ENCODE measurements at places on chromosomes 13 and 19.

GRCh38 chr13:32045982-32046785, 14.6 kb downstream of the FRY start:
- DNase-seq = peak; percentile 10

GRCh38 chr13:28459911-28460310, 35.0 kb downstream of the FLT1 start:
- no peak for DNase-seq

DNA sequence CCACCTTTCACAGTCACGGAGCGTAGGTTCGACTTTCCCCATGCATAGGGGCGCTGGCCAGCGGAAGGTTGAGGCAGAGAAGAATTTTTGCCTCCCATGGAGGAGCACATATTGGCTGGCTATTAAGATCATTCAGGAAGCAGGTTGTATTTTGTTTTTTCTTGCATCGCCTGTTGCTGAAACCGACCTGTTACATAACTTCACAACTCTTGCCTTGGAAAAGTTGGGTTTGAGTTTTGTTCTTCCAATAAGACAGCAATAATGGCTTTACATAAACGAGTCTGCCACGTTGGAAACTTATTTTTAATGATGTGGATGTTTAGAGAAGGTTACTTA, 1.4 kb downstream of the UPF1 start:
- DNase-seq = no peak

DNA sequence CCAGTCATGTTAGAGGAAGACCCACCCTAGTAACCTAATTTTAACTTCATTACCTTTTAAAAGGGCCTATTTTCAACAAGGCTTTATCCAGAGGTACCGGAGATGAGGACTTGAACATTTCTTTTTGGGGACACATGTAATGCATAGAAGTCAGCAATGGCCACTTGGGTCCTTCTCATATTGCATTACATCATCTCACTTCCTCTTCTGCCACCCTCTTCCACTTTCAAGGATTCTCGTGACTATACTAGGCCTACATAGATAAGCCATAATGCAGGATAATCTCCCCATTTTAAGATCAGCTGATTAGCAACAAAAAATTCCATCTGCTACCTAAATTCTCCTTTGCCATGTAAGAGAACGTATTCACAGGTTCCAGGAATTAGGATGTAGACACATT, 557.2 kb downstream of the KCTD12 start:
- no peak for DNase-seq

- DNase-seq = peak; percentile 3
Measured at GRCh38 chr13:49265822-49266221, 18.1 kb downstream of the CDADC1 start.

DNA sequence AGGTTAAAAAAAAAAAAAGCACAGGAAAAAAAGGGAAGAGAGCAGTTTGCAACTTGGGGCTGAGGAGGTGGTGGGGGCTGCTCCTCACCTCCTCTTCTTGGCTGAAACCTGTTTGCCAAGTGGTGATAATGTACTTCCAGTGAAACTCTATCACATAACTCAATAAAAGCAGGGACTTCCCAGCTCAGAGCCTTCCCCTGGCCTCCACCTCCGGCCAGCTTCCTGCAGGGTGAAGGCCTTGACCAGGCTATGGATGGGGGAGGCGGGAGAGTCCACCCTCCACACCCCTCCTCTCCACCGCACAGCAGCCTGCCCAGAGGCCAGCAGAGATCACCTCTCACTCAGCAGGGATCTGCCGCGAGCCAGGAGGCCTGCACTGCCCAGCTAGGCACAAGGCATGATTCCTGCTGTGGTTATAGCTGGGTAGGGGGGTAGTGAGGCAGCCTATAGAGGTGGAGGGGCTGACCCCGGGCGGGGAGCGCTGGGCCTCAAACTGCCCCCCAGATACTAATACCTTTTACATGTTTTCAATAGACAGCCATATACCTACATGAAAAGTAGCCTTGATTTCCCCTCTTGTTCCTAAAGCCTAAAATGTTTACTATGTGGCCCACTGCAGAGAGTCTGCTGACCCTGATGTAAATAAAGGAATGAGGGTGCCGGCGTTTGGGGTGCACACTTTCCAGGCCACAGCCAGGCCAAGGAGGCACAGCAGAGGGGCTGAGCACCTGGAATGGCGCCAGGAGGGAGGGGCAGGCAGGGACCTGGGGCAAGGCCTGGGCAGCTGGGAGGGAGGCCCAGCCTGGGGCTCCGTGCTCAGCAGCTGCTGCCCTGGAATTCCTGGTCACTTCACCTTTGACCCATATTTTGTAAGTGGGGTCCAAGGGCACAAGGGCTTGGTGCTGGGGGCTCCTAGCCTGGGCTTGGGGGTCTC, 10.3 kb downstream of the ZNF787 start:
- no peak for DNase-seq
